ENCODE measurements at places on chromosomes 5 and 9. TPM values are rescaled to one million over a fixed set of nuclear protein-coding genes. Genes with fewer than 3 reads are reported as not detected.

Gene SERF1A
- 7.6 TPM for total RNA-seq

- no peak for DNase-seq
- H3K4me3 ChIP-seq, result no peak overlapping the region
Measured at GRCh38 chr9:1077616-1078015, 27.5 kb downstream of the DMRT2 start.

- H3K27me3 ChIP-seq, result no peaks in the 10 kb centered on the region
- no peak overlapping the region for H3K27ac ChIP-seq
- peaks cover under 1% of the 10 kb centered on the region for H3K4me1 ChIP-seq
- no peak for DNase-seq
- no peaks in the 10 kb centered on the region for H3K36me3 ChIP-seq
Measured at GRCh38 chr9:89655056-89655989, 50.5 kb downstream of the GADD45G start.

DNA sequence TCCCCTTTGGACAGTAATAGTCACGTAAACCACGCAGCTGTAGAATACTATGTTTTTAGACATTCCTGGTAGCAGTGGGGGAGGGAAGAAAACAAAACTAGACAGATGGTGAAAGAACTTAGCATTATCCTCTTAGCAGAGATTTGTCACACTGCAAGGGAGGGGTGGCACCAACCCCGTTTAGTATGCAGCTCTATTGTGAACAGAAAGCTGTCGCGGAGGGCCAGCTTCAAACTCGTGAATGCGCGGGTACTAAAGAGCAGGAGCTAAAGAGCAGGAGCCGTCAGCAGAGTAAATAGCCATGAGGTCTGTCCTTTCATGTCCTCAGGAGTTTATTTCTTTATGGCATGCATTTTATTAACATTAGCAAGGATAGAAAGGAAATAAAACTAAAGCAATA is 141.9 kb upstream of the SLC12A2 start:
- no peaks in the 10 kb centered on the region for H3K4me1 ChIP-seq
- peak; percentile 68 for DNase-seq

- H3K27ac ChIP-seq, result no peak overlapping the region
- no peaks in the 10 kb centered on the region for H3K4me1 ChIP-seq
- no peaks in the 10 kb centered on the region for H3K27me3 ChIP-seq
- H3K36me3 ChIP-seq, result no peaks in the 10 kb centered on the region
- no peak for DNase-seq
Measured at GRCh38 chr9:79551586-79551985, 20.2 kb upstream of the TLE4 start.
